ENCODE measurements at places on chromosomes 2 and 18.

DNA sequence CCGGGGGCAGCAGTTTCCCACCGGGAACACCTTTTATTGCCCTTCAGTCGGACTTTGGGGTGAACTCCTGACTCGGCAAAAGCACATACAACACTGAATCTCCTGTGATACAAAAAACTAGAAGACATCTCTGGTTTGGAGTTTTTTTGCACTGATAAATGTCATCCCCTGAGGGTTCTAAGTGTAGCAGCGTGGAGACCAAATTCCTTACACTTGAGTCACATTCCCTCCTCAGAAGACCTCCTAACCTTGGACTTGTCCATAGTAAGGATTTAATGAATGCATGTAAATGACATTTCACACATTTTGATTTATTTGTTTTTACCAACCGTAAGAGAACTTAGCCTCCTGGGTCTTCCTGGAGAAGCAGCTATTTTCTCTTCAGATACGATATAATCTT, 54.0 kb upstream of the GPR45 start:
- DNase-seq, result no peak

DNA sequence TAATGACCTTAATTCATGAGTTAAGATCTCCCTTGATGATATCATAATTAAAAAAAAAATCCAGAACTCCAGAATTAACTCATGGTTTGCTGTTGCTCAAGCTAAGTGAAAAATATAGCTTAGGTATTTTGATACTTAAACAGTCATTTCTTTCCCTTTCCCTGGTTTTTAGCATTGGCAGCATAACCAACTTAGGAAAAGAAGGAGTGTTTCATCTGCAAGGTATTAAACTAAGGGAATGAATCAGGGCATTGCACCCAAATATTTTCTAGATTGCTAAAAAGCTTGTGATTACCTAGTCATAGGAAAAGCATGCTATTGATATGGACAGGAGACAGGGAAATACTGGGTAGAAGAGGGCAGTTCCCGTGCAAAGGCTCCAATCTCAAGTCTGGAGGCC, 207.2 kb downstream of the LRP1B start:
- no peak for DNase-seq

DNA sequence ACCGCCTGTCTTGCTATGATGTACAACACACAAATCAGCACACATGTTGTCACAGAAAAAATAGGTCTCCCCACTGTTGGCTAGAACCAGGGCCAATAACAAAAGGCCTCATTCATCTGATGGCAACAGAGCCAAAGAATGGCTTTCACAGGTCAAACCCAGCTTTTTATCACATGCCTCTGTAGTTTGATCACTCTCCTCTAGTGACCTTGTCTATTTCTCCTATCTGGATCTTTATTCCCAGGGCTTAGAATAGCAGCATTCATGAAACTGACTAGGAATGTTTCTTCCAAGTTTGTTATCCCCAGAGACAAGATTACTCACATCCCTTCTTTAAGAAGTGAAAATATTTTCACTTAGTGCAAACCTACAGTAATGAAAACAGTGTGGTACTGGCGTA, 285.8 kb upstream of the GYPC start:
- no peak for DNase-seq

DNA sequence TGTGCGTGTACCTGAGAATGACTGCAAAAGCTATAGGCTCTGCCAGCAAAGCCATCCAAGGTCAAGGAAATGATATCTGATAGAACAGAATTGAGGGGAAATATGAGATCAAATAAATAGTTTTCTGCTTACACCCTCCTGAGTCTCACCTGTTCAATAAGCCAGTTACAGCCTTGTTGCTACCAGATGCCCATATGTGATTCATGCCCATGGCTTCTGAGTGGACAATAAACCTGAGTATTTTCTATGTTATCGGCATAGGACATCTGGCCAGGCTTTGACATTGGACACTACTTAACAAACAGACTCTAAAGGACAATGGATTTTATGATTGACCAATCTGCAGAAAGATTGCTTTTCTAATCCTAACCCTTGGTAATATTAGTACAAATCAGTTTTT, 297.9 kb downstream of the LRATD1 start:
- no peak for DNase-seq

DNA sequence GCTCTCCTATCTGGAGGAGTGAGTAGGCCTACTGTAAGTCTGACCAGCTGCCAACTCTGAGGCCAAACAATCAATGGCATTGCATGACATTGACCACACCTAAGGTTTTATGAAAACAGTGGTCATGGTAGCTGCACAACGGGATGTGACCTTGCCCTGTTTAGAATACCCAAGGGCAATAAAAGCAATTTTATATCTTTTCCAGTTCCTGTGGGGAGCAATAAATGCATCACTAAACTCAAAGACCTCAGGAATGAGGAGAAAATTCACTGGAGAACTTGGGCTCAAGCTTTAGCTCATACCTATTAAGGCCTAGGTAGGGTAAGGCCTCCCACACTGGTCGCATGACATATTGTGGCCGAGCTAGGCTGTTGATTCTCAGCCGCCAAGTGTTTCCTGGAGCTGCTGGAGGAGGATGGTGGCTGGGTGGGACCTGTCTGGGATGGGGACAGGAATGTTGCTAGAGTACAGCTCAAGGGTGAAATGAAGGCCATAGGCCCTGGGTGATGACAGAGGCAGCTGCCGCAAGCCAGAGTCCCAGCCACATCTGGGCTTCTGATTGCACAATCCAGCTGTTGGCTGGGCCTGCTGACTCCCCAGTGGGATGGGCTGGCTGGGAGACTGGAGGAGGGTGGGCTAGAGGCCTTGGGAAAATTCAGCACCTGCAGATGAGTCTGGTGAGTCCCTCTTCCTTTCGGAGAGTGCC, 313.7 kb downstream of the CYP26B1 start:
- DNase-seq, result no peak

- no peak for DNase-seq
Measured at GRCh38 chr2:102266204-102266603, 45.2 kb upstream of the IL1RL1 start.

DNA sequence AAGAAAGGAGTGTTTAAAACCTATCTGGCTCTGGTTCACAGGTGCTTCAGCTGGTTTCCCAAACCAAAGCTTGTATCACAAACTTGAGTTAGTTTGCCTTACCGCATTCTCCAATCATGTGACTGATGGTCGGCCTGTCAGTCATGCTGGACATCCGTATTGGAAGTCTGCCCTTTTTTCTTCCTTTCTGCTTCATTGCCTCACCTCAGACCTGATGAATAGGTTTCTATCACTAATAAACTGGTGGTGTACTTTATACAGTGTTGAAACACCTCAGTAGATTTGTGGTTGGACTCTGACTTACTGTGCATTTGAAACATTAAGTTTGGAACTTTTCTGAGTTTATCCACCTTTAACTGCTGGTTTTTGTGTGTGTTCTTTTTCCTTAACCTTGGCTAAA, 84.1 kb downstream of the R3HDM1 start:
- DNase-seq, result no peak

DNA sequence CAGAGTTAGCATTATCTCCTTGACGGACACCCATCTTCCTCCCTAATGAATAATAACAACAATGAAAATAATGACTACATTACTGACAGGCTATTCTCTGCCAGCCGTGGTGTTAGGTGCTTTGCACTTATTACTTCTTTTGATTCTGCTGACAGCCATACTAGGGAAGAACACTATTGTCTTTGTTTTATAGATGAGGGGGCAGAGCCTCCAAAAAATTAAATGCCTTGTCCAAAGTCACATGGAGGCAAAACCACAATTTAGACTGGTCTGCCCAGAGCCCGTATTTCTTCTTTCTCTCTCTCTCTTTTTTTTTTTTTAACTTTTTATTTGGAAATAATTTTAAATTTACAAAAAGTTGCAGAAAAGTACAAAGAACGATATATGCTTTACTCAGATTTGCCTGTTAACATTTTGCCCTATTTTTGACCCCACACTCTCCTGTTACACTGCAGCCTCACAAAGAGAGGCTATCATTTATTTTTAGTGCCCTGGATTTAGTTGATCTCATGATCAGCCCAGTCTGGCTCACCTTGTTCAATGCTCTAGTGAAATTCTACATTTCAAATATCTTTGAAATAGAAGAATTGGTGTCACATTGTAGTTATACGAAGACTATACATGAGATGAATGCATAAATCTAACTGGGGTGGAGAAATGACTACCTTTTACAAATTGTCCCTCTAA, 369.4 kb downstream of the LRRTM1 start:
- no peak for DNase-seq

- no peak for DNase-seq
Measured at GRCh38 chr2:80302314-80303005, 2.1 kb downstream of the LRRTM1 start.

DNA sequence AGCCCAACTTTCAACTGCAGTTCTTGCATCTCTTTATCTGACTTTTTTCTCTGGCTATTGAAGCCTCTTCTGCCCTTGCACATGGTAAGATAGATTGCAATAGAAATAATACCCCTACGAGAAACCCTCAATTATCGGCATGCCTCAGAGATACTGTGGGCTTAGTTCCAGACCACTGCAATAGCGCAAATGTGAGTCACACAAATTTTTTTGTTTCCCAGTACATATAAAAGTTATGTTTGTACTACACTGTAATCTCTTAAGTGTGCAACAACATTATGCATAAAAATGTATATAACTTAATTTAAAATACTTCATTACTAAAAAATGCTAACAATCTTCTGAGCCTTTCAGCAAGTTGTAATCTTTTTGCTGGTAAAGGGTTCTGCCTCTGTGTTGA, 124.7 kb downstream of the PDE1A start:
- DNase-seq, result no peak

- DNase-seq, result no peak
Measured at GRCh38 chr2:203484266-203485112, 50.6 kb downstream of the RAPH1 start.

DNA sequence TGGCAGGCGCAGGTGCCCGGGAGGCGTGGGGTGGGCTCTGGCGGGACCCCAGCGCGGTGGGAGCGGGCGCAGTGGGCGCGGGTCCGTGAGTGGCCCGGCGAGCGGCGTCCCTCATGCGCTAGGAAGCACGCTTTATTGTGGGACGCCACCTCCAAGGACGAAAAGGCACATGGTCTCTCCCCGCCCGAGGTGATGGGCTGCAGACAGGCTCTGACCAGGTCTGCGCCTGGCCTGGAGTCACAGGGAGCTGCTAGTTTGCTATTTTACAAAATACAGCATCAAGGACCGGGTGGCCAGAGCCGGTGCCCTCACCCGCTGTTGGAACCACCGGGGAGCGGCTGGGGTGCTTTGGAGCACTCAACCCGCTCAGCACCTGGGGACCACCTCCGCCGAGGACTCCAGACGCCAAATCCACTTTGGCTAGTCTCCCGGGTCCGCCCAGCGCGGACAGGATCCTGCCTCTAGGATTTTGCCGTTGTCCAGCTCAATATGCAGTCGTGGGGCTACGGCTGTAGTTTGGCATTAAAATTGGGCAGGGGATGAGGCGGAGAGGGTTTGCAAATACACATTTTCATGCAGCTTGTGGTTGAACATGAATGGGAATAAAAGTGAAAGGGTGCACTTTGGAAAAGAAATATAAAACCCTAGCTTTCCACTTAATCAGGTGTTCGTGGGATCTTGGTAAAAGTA, 65.4 kb downstream of the LRRFIP1 start:
- DNase-seq, result no peak

DNA sequence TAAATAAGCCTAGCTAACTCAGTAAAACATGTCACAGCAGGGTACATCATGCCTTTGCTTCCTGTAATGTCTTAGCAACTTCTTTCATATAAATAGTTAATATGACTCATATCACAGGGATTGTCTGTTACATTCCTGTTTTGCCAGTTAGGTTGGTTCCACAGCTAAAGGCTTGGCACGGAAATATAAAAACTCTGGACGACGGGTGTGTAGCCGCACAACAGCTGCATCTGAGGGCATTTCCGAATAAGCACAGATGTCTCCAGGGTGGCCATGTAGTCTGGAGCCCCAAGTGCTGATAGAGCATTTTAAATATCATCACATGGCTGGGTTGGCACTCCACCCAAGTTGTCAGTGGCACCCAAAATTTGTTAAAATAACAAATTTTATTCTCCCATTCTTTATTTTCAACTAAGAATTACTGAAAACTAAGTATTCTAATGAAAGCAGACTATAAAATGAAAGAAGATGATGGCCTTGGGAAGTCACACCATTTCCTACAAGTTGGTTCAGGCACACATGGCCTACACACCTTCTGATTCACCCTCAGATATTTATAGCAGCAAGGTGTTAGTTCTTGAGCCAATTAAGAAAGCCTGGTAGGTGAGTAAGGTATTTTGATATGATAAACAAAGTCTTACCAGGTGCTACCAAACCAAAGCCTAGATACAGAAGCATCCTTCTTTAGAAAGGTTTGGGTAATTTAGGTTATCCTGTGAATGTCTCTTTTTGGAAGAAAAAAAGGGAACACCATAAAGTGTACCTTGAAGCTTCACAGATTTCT, 61.8 kb upstream of the STK17B start:
- no peak for DNase-seq

- DNase-seq, result no peak
Measured at GRCh38 chr2:239294571-239295054, 106.2 kb downstream of the HDAC4 start.
